ENCODE measurements at places on chromosomes 12 and 14.

- no peak for DNase-seq
Observed at GRCh38 chr12:50550530-50551223, 45.9 kb downstream of the DIP2B start.

DNA sequence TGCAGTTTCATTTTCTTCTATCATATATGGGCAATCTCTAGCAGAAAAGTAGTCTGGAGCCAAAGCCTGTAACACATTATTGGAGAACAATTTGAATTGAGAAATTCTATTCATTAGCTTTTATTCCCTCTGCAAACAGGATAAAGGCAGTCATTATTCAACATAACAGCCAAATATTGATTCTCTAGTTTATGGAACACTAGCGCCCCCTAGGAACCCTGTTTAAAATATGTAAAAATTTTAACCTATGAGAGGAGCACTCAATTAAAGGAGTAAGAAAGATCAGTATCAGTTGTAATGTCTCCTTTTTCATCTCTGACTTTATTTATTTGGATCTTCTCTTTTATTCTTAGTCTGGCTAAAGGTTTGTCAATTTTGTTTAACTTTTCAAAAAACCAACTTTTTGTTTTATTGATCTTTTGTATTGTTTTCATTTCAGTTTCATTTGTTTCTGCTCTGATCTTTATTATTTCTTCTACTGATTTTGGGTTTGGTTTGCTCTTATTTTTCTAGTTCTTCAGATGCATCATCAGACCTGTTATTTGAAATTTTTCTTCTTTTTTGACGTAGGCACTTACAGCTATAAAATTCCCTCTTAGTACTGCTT is 4.8 kb upstream of the LMNTD1 start:
- no peak for DNase-seq

- DNase-seq = no peak
Observed at GRCh38 chr12:13008741-13009380, 8.8 kb upstream of the HEBP1 start.

GRCh38 chr14:61147831-61148549 is 133.1 kb downstream of the TMEM30B start:
- no peak for DNase-seq

DNA sequence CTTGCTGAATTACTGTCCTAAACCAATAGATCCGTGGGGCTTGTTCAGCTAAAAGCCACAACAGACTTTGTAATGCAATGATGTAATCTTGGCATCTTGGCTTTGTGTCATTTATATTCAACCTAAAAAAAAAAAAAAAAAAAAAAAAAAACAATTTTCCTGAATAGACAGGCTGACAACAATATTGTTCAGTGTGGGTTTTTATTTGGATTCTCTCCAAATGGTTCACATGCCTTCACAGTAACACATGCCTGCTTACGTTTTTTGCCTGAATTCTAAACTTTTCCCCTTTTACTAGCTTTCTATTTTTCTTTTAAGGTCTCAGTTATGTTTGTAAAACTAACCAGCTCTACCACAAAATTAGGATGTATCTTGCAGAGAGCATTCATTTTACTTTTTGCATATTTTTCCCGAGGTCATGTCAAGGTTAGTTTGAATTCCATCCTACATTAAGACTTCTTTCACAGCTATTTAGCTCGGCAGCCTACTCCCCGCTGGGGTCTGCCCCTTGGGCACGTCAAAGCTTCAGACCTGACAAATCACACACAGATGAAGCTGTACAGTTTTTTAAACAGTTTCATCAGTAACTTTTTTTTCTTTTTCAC is 213.7 kb upstream of the NPAS3 start:
- DNase-seq = no peak

DNA sequence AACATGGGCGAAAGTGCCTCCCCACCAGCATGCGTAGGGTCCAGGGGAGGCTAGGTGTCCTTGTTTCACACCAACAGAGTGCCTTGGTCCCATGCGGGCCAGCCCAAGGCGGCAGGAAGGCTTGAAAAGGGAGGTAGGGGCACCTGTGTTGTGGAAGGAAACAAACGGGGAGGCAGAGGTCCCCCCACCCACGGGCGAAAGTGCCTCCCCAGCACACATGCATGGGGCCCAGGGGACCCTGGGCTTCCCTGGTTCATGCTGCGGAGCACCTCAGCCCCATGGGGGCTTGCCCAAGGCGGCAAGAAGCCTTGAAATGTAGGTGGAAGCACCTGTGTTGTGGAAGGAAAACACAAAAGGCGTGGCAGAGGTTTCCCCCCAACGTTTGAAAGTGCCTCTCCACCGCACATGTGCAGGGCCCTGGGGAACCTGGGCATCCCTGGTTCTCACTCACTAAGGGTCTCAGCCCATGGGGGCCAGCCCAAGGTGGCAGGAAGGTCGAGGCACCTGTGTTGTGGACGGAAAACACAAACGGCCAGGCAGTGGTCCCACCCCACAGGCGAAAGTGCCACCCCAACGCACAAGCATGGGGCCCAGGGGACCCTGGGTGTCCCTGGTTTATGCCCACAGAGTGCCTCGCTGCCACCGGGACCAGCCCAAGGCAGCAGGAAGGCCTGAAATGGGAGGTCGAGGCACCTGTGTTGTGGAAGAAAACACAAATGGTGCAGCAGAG is 374.7 kb downstream of the ALG10 start:
- no peak for DNase-seq

- no peak for DNase-seq
Observed at GRCh38 chr12:84763107-84763506, 149.5 kb downstream of the SLC6A15 start.

- DNase-seq = no peak
Observed at GRCh38 chr12:104340925-104341611, 37.5 kb downstream of the EID3 start.

GRCh38 chr12:2912216-2912575 is 21.5 kb downstream of the TULP3 start:
- DNase-seq = no peak

DNA sequence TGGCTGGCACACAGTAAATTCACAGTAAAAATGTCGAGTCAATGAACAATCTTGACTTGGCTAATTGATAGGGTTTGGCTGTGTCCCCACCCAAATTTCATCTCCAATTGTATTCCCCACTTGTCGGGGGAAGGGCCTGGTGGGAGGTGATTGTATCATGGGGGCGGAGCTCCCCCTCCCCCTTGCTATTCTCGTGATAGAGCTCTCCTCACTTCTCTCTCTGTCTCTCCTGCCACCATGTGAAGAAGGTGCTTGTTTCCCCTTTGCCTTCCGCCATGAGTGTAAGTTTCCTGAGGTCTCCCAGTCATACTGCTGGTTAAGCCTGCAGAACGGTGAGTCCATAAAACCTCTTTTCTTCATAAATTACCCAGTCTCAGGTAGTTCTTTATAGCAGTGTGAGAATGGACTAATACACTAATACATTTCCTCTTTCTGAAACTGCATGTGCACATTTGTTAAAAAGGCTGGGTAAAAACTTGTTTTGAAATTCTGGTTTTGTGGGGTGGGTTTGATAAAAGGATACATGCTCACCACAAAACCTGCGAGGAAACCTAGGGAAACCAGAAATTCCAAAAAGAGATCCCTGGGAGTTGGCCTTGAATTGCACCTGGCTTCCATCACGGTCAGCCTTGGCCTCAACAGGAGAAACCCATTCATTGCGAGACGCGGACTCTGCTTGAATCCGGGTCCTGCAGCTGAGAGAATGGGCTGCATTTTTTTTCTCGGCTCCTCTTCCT is 16.2 kb upstream of the MYL2 start:
- DNase-seq = no peak

GRCh38 chr12:116064493-116064892 is 213.0 kb downstream of the MED13L start:
- no peak for DNase-seq

GRCh38 chr14:47846008-47846407 is 170.6 kb upstream of the MDGA2 start:
- no peak for DNase-seq

DNA sequence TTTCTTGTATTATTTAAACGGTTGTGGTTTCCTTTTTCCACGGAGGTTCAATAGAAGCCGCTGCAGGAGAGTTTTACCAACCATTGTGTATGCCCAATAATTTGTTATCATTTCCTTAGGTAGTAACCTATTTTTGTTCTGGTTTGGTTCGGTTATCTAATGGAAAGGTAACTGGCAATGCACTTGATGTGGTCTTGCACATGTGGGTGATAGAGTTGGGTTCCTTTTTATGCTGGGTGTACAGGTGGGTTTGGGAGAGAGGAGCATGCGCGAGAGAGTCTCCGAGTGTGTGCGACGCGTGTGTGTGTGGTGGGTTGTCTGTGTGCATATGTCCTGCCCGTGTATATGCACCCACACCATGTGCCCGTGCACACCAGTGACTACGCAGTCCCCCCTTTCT is 102.7 kb upstream of the FKBP4 start:
- DNase-seq = no peak

DNA sequence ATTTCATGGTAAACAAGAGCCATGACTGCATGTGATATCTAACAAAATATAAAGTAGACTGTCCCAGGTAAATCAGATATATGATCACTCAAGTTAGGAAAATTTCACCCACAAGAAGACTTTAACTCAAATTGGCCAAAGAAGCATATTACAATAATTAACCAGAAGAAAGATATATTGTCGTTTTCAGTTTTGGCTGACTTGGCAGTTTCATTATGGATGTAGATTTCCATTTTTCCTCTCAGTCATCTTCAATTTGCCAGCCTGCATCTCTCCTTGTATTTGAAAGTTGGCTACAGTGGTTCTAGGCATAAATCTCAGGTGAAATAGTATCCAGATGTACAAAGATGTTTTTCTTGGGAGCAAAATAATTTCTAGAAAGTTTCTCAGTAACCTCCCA is 761.6 kb downstream of the LRFN5 start:
- no peak for DNase-seq

- no peak for DNase-seq
Observed at GRCh38 chr14:22472935-22473854, 115.8 kb downstream of the DAD1 start.

GRCh38 chr14:71383510-71383909 is 476.3 kb downstream of the PCNX1 start:
- DNase-seq = no peak

- no peak for DNase-seq
Observed at GRCh38 chr14:30482276-30482675, 76.7 kb upstream of the G2E3 start.

- DNase-seq = no peak
Observed at GRCh38 chr12:67457778-67458665, 188.9 kb downstream of the CAND1 start.

DNA sequence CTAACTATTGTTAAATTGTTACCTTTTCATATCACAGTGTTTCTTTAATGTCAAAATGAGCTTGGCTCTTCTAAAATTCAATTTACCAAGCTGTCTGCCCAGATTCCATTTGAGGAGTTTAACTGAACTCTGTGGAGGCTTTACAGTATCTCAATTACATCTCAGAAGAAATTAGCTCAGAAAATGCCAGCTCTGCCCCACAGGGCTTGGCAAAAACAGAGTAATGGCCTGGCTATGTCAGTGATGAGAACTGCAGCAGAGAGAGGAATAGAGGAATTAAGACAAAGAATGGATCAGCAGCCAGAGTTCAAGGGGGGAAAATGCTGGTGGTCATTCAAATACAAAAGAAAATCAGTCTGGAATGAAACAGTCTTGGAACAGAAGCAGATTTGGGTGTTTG is 15.8 kb upstream of the TMTC1 start:
- no peak for DNase-seq

DNA sequence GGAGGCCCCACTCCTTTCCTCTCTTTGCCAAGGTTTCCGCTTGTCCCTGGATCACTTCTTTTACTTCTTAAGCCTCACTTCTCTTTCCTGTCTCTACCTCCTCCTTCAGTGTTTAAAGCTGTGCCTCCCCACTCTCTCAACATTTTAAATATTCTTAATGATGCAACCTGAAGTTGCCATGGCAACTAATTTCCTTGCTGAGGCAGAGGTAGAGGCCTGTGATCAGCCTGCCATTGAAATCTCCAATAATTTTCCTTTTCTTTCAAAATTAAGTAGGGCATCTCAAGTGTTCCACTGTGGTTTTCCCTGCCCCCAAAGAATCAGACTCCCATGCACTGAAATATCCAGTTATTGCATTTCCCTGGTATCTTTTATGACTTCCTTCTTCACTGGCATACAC is 108.6 kb upstream of the VRK1 start:
- DNase-seq = no peak

DNA sequence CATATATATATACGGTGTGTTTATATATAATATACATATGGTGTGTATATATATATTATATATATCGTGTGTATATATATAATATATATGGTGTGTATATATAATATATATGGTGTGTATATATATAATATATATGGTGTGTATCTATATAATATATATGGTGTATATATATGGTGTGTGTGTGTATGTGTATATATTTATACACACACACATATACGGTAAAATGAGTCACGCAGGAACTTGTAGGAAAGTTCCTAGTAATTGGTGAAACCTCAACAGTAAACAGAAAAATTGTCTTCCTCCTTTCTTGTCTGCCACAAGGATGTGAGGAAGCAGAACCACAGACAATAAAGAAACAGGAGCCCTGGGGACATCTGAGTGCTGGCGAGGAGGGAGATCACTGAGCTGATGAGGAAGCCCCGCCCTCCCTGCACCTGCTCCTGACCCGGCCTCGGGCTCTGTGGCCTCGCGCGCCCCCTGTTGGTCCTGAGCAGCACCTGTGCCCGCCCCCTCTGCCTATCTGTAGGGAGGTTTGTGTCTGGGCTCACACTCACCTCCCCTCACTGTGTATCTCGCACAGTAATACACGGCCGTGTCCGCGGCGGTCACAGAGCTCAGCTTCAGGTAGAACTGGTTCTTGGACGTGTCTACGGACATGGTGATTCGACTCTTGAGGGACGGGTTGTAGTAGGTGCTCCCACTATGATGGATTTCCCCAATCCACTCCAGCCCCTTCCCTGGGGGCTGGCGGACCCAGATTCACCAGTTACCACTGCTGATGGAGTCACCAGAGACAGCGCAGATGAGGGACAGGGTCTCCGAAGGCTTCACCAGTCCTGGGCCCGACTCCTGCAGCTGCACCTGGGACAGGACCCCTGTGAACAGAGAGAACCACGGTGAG is 1079.4 kb downstream of the TMEM121 start:
- DNase-seq = peak; percentile 59

GRCh38 chr12:4874671-4875070 is 35.0 kb upstream of the KCNA1 start:
- DNase-seq = no peak

DNA sequence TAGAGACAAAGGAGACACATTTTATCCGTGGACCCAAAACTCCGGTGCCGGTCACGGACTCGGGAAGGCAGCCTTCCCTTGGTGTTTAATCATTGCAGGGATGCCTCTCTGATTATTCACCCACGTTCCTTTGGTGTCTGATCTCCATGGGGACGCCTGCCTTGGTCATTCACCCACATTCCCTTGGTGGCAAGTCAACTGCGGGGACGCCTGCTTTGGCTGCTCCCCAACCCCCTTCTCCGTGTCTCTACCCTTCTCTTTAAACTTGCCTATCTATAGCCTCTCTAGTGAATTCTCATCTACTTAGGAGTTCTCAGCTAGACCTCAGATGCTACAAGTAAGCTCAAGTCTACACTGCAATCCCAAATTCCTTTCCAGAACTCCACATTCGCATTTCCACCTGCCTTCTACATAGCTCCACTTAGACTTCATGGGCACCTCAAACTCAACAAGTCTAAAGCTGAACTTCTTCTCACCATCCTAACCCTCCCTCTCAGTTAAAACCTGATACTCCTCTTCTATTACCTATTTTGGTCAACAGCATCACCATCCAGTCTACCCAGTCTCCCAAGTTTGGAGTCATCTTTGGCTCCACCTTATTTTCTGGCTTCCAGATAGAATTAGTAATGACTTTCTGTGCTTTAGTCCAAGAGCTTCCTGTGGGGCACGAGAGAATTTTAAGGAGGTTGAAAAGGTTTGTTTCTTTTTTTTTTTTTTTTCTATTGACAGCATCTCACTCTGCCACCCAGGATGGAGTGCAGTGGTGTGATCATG is 14.4 kb downstream of the SPTLC2 start:
- no peak for DNase-seq
